ENCODE measurements at places on chromosomes 3 and 15.

DNA sequence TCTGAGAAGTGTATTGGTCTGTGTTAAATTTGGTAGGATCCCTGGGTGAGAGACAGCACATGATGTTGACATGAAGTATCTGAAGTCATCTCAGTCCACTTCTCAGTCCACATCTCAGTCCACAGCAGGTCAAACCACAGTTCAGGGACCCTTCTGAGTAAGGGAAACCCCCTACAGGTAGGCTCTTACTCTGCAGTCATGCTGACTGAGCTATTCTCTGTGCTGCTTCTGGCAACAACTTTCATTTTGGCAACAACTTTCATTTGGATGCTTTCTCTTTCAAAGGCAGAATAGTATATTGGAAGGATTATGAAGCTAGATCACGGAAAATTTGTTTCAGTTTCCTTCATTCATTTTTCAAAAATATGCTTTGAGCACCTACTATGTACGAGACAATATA, 178.2 kb upstream of the GOLIM4 start:
- DNase-seq: no peak

DNA sequence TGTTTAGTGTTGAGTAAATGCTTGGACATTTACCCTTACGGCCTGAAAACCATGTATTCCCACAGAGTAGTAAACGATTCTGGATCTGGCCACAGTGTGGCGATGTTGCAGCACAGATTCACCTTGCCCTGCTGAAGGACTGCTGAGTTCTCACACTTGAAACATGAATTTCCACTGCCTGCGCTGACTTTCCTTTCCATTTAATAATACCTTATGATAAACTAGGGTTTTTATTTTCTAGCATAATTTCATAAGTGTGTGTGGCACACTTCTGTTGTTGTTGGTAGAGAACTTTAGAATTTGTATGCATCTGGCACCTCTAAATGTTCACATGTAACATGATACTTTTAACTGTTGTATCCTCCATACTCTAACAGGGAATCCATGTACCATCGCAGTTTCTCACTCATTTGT, 53.9 kb downstream of the C3orf38 start:
- DNase-seq: peak; percentile 50

DNA sequence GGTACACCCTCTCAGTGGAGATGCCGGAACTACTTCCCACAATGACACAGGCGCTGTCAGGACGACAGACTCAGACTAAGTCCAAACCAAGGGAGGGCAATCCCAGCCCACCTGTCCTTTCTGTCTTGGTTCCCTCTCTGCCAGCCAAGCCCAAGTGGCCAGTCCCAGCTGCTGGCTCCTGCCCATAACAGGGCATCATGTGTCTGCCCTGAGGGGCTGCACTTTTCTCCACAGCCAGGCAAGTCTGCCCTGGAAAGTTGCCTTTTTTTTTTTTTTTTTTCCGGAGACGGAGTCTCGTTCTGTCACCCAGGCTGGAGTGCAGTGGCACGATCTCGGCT, 20.0 kb upstream of the BCL2A1 start:
- no peak for DNase-seq

DNA sequence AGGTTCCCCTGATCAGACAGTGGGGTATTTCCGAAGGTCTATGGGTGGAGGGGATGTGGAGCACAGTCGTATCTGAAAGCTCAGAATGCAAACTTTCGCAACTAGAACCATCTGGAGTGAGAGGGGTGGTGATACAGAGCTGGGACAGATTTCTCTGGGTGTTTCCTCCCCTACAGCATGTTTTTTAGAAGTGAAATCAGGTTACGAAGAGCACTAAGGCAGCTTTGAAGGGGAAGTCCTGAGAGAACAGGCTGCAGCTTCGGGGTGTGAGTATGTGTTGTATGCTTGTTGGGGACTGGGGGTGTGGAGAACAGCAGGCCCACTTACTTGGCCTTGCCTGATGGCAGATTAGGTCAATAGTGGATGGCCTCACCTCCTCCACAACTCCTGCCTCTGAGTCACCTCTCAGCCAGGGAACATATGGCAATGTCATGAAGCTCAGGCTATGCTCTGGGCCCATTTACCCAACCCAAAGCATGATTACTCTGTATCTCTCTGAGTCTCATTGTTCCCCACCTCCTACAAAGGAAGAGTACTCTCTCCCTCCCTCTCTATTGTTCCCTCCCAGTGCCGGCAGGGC, 107.2 kb upstream of the RASGRP1 start:
- no peak for DNase-seq

DNA sequence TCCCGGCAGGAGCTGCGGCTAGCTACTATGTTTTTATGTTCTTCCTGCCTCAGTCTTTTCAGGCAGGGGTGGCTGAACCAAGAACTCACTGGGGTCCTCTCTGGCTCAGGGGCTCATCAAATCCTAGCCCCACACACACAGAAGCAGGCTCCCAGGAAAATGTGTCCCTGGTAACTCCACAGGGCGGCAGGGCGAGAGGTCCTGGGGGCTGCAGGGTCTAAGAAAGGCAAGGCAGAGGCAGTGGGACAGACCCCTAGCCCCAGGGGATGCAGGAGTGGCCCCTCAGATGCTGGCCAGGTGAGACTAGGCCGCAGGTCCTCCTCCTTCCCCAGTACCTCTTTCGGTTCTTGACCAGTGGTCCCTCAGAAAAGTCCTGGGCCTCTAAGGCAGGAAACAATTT, 48.9 kb downstream of the PTH1R start:
- DNase-seq: no peak

GRCh38 chr3:71069797-71070196, 513.7 kb downstream of the FOXP1 start:
- DNase-seq: peak; percentile 47

GRCh38 chr3:160739079-160739478, 17.0 kb upstream of the PPM1L start:
- no peak for DNase-seq

DNA sequence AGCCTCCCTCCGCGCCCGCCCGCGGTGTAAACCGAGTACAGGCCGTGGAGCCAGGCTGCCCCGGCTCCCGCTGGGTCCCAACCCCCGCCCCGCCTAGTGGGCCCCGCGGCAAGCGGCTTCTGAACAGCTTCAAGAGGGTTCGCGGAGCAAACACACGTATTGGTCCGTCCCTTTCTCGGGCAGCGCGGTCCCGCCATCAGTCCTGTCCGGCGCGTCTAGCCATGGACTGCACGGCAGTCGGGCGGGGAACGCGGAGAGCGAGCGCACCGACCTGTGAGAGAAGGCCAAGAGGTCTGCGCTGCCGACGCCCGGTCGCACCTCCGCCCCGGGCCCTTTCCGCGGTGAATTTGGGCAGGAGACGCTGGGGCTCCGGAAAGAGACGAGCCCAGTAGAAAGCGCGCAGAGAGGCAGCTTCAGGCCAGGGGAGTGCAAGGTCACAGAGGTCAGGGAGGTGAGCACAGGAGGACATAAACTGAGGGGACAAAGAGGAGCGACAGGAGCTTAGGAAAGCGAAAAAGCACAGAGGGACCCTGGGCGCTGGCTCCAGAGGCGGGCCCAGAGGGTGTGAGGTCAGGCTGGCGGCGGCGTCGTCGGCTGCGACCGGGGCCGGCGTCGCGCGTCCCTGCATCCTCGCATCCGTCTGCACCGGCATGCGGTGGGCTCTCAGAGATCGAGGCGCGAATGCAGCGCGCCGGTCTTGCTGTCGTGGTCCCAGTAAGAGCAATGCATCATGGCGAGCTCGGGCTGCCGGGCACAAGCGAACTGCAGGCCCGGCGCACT, 1.8 kb downstream of the FOXL2 start:
- DNase-seq: no peak

DNA sequence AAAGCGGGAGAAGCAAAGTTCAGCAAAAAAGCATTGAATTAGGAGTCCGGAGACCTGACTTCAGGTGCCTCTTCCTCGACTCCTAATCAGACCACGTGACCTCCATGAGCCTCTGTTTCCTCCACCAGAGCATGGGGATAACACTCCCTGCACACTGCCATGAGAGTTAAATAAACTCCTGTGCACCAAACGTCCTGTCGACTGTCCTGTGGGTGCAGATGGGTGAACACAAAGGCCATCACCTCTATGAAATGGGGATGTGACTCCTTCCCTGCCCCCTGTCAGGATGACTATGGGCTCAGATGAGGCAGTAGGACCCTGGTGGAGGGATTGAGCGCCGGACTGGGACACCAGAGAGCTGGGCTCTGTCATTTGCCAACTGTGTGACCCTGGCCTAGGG, 13.5 kb upstream of the TSPAN3 start:
- DNase-seq: no peak

DNA sequence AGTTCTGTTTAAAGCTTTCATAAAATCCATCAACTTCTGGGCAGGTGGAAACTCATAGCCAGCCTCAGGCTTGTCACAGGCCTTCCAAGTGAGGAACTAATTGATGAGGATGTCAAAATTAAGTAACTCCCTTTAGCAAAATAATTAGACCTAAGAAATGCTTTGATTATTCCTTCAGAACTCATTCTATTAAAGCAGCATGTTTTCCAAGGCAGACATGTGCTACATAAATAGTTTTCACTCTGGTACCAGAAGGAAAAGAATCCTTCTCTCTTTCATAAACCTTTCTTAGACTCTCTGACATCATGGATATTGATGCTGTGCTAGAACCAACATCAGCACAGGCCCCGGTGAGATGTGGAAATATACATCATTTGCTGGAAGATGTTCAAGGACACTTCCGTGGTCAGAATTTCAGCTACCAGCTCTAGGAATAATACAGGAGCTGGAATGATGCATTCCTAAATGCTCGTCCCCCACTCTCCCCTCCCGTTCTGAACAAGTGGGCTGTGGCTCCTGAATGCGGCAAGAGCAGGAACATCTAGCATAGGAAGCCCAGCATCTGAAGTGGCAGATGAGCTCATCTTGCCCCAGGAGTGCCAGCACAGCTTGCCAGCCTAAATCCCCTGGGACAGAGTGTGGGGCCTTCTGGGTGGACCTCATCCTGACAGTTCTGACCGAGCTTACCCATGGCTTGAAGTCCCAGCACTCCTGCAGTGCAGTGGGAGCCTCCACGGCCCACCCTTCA, 82.4 kb downstream of the WWTR1 start:
- DNase-seq: no peak

- DNase-seq: no peak
Observed at GRCh38 chr15:66809664-66810063, 107.6 kb downstream of the SMAD6 start.

GRCh38 chr3:88019024-88019423, 39.8 kb downstream of the CGGBP1 start:
- DNase-seq: no peak

DNA sequence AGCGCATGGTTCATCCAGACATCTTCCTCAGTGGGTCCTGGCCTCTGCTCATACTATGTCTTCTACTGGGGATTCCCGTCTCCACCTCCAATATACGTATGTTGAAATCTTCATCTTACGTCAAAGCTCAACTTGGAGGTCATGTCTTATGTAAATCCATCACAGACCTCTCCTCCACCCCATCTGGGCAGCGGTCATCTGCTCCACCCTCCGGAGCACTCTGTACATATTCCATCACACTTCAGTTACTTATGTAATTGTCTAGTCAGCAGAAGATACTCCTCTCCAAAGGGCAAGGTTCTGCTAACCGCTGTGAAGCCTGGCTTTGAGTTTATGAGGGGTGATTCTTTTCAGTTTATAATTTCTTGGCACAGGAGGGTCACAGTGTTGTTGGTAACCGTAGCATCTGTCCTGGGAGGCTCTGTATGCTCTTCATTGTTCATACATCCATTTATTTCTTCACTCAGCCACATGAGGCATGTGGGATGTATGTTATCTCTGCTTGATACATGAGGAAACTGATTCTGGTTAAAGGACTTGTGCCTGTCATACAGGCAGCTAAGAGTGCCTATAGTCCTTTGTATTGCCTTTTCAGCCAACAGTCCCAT, 22.1 kb downstream of the MAP2K1 start:
- DNase-seq: no peak

GRCh38 chr3:123448536-123449101, at the start of gene ADCY5:
Gene ADCY5 (minus strand): TSS chr3:123449090. CDS start chr3:123448545, 545 bp downstream.
- no peak for DNase-seq

DNA sequence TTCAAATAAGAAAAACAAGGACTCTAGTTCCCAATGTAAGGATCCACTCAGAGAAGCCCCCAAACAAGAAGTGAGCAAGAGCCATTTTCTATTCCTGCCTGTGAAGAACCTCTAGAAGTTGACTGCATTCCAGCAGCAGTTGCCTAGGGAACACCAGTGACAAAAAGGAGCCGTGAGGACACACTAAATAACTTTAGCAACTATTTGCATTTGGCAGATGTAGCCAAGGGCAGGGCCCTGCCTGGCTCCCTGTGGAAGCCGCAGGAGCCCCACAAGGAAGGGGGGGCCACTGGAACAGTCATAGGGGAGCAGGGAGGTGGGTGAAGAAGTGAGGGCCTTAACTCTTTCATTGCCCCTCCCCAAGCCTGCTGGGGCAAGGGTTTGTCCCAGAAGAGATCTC, 470.2 kb upstream of the PROK2 start:
- DNase-seq: no peak

DNA sequence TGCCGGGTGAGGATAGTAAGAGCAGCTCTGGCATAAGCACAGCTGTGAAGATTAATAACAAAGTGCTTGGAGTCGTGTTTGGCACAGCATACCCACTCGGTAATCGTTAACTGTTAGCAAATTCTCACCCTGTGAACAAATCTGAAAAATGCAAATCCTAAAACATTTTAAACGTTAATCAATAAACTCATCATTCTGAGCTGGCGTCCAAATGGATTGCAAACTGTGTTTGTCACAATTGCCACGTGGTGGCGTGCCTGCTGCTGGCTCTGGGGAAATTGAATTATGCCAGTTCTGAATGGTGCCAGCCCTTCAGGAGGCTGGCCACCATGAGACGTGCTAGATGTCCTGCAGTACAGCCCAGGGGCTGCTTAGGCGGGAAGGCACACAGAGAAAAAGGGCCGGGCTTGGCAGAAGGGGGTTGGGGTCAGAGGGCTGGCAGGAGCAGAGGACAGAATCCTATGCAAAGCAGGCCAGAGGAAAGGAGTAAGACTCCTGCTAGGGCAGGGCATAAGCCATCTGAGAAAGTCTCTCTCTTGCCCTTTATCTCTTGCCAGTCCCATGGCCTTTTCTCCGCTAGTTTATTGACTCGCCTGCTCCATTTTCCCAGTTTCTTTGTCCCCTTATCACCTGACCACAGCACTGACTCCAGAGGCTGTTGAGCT, 22.1 kb upstream of the POLG start:
- no peak for DNase-seq

DNA sequence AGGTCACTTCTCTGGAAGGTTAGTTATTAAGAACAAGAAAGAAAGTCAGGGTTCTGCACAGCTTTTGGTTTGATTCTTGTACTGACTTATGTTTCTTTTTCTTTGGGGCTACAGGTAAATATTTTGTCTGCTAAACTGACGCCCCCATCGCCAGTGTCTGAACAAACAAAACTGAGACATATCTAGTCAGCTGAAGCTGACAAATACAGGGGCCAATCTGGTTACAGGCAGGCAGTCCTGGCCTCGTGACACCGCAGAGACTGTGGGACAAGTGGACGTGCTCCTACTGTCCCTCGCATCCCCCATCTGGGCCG, 4.6 kb upstream of the RPL14 start:
- DNase-seq: no peak

GRCh38 chr15:87368511-87368910, 888.0 kb downstream of the NTRK3 start:
- DNase-seq: no peak

DNA sequence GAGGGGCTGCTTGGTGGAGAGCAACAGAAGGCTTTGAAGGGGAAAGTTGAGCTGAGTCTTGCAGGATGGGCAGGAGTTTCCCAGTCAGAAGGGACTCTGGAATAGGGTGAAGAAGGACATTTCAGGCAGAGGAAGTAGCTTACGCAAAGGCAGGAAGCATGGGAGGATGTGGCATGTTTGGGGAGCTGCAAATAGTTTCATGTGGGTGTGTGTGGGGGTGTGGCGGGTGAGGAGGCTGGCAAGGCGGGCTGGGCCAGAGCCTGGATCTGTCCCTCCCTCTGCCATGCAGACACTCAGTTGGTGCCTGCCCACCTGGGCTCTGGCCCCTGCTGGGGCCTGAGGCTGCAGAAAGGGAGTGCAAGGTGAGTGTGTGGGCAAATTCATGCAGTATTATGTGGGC, 10.4 kb downstream of the TEX264 start:
- DNase-seq: no peak
